ENCODE measurements at places on chromosomes 13 and 19.
A peak's percentile ranks its signal among the peaks of the same experiment; 100 is the strongest.

- no peak for DNase-seq
Observed at GRCh38 chr13:102172406-102172805, 229.4 kb downstream of the FGF14 start.

- no peak for DNase-seq
Observed at GRCh38 chr13:51360489-51360888, 21.0 kb downstream of the SERPINE3 start.

DNA sequence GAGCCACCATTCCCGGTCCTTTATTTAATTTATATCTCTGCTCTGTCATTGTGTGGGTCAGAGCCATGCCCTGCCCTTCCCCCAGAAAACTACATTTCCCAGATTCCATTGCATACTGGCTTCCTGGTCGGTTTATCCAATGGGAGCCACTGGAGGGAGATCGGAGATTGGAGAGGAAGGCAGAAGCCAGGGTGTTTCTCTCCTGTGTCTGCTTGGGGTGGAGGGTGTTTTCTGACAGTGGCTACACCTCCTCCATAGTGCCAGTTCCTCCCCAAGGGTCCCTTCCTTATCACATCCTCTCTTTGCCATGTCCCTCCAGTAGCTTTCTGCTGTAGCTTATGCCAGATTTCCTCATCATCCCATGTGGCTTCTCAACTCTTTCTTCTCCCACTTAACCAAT, 19.0 kb downstream of the OLFM2 start:
- no peak for DNase-seq

DNA sequence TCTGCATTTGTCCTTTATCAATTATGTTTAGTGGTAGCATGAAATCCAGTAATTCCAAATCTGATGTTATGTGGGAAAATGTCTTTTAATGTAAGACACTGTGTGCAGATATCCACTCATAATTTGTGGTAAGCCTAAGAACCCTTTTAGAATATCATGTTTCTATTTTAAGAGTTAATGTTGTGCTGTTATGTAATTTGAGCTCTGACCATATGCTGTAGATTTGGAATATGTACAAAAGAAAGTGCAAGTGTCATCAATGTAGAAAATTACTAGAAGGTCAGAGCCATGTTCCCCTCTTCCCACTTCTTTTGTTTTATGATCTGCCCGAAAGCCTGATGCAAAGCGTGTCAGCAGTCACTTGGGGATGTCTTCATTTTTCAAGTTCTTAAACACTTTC, 44.5 kb downstream of the SCEL start:
- DNase-seq = no peak

DNA sequence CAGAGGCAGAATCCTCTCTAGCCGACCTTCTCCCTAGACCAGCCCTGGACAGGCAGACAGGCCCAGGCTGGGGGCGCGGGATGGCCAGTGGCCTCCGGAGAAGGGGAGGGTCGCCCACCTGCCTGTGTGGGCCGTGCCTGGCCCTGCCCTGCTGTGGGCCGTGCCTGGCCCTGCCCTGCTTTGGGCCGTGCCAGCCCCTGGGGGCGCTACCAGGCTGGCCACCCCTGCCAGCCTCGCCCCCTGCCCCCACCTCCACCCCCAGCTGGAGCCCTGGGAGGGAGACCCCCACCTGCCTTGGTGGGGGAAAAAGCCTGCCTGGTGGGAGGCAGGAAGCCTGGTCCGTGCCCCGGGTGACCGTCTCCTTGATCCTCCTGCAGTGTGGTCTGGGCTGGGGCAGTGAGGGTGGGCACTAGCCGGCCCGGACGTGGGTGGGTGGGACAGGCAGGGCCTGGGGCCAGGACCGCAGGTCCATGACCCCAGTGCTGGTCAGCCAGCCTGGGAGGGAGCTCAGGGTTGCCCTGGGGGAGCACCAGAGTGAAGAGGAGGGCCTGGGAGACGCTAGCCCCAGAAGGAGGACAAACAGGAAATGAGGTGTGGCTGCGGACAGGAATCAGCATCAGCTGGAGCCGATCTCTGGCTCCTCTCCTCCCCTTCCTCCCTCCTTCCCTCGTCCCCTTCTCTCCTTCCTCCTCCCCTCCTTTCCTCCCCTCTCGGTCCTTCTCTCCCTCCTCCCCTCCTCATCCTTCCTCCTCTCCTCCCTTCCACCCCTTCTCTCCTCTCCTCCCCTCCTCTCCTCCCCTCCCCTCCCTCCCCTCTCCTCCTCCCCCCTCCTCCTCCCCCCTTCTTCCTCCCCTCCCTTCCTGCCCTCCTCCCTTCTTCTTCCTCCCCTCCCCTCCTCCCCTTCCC, 5.1 kb upstream of the MKNK2 start:
- no peak for DNase-seq

DNA sequence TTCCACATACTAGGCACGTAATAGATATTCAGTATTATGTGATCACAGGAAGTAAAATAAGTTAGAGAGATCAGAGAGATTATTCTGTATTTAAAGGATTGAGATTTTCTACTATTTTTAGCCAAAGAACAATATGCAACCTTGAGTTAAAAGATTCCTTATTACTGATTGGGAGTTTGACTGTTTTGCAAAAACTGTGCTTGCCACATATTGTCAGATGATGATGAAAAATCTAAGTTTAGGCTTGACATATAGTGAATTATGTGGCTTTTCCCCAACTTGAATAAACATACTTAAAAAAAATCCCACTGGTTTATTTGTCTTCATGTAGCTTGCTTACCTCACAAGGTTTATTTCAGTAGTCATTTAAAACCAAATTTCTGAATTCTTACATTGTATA, 194.4 kb downstream of the KCNRG start:
- no peak for DNase-seq

GRCh38 chr19:29858000-29858596, 46.3 kb downstream of the CCNE1 start:
- DNase-seq = no peak

DNA sequence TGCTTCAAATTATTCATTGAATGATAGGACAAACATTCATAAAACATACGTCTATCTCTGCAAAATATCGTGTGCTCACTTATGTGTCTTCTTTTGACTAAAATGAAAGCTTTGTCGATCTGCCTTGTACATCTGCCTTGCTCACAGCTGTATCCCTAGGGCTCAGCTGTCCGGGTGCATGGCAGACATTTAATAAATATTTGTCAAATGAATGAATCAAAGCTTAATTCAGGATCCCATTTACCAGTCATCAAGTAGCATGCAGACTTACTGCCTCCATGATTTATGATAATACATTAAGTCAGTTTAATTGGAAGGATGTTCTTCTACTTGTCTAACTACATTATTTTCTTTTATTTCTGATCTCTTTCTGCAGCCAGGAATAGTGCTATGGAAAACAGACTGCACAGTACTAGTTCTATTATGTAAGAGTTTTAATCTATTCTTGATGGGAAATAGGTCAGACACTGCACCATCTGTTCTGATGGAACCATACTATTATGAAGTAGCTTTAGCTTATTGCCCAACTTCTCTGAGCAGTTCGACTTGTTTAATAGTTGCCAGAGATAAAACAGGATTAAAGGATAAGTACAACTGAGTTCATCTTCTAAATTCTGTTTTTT, 13.2 kb downstream of the SLC46A3 start:
- DNase-seq = no peak

- no peak for DNase-seq
Observed at GRCh38 chr13:40671956-40672764, 5.7 kb upstream of the FOXO1 start.

GRCh38 chr19:31880283-31880682, 465.1 kb upstream of the ZNF507 start:
- no peak for DNase-seq

- DNase-seq = no peak
Observed at GRCh38 chr19:4979211-4979807, 10.4 kb downstream of the KDM4B start.

GRCh38 chr13:90768116-90768515, 579.4 kb upstream of the MIR17HG start:
- DNase-seq = no peak

DNA sequence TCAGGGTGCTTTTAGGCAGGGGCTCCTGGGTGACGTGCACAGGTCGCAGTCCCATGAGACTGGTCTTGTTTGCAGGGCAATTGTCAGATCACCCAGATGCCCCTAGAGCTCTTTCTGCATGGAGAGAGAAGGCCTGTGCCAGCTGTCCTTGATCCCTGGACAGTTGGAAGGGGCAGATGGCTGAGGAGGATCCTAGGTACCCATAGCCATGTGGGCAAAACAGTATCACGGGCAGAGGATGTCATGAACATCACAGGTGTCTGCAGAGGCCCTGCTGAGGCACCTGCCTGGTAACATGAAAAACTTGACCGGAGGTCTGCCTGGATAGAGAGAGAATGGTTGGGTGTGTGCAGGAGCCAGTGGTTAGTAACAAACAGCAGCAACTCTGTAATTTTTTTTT, 99.3 kb downstream of the ZNF536 start:
- DNase-seq = no peak

DNA sequence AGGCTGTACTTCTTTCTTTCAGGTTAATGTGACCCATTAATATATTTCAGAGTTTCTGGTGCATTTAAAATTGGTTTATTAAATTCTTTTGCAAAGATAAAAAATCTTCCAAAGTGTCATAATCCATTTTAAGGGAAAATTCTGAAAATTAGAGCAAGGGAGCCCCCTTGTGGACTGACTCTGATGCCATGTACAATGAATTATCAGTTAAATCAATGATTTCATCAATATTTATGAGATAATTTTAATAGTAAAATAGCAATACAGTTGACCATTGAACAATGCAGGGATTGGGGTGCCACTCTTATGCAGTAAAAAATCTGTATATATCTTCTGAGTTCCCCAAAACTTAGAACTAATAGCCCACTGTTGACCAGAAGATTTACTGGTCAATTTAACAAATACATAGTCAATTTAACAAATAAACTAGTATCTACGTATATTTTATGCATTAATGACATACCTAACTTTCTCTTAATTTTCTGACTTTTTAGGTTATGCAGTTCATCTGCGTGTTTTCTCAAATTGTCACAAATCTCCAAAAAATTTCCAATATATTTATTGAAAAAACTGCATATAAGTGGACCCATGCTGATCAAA, 479.1 kb upstream of the MIR17HG start:
- DNase-seq = no peak

- DNase-seq = no peak
Observed at GRCh38 chr13:28678809-28679208, 19.9 kb downstream of the POMP start.

GRCh38 chr13:44903574-44903985, 85.7 kb downstream of the NUFIP1 start:
- DNase-seq = no peak

DNA sequence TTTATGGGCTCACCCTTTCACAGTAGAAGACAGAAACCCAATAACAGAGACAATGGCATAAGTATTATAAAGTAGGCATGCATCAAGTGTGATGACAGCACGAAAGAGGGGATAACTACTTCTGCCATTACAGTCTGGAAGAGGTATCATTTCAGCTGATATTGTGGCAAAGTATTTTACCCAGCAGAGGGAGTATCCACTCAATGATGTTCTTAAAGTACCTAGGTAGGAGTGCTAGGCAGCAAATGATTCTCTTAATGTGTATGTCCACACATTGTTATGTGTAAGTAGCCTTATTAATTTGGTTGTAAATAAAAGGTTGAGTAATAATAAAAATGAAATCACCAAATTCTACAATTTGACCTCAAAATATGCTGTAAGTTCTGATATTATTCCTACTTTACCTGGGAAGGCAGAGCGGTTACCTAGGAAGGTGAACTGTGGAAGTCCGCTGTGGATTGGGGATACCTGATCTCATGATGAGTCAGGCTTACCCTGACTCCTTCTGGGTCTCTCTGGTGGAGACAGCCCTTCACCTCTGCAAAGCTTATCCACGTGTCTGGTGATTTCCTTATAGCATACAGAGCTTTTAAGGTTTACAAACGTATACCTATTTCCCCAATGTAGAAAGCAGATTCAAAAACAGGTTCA, 4.1 kb upstream of the UBAC2 start:
- DNase-seq = no peak

GRCh38 chr19:15673176-15673654, 328 bp downstream of the CYP4F12 start:
- no peak for DNase-seq

- peak; percentile 32 for DNase-seq
Observed at GRCh38 chr19:12723641-12724426, at the start of gene TNPO2. Gene TNPO2, minus strand, starts transcription at chr19:12723932. Its CDS starts 2,955 bp downstream, at chr19:12720977.

- no peak for DNase-seq
Observed at GRCh38 chr19:18202778-18203407, 949 bp downstream of the RAB3A start.

GRCh38 chr13:20294497-20294896, 62.4 kb upstream of the GJB6 start:
- no peak for DNase-seq

GRCh38 chr13:24922387-24922744, 158.4 kb downstream of the RNF17 start:
- no peak for DNase-seq

DNA sequence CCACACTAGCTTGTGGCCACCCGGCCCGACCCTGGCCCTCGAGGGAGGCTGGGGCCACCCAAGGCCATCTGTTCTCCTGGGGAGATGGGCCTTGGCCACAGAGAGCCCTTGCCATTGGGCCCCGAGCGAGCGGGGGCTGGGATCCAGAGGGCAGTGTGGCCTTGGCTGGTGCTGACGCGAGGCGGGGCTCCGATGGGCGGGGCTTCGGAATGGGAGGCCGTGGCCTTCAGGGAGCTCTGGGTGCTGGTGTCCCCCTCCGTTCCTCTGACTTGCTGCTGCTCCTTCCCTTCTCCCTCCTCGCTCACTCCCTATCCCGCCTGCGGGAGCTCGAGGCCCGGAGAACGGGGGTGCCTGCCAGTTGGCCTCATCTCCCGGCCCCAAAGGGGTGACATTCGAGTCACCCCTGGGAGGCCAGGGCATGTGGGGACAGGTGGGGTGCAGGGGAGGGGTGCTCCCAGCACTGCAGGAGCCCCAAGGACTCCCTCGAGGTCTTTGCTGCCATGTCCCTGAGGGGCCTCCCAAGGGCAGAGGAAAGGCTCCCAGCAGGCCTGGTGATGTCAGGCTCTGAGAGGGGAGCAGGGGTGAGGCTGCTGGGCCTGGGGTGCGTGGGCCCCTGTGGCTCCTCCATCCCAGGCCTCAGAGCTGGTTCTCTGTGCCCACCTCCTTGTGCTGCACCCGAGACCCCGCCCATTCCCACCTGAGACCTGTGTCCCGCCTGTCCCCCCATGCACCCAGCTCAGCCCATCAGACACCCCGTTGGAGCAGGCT, 4.2 kb downstream of the NCLN start:
- DNase-seq = no peak

GRCh38 chr13:110743687-110744086, 30.2 kb downstream of the ING1 start:
- DNase-seq = no peak

DNA sequence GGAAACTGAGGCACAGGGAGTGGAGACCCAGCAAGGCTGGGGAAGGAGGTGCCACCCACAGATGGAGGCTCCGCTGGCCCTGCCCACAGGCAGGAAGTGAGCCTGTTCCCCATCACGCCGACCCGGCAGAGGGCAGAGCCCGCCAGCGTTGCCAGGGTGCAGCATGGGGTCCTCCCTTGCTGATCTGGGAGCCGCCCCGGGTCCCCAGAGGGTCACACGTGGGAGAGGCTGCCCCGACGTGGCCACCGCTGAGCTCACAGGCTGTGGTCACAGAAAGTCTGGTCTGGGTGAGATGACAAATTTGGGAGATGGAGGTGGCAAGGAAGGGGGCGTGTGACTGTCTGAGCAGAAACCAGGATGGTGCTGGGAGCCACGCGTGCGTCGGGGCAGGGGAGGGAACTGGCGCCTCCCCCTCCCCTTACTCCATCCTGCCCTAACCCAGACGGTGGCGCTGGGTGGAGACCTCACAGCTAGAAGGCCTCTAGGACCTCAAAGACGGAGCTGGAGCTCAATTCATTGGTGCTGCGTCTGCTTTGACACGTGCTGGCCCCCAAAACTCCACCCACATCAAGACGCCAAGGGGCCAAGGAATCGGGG, 7.7 kb downstream of the MEX3D start:
- DNase-seq = no peak

- no peak for DNase-seq
Observed at GRCh38 chr13:48485432-48485831, 47.4 kb downstream of the RCBTB2 start.

Measured in T-helper 17 cell (primary cell).